ENCODE measurements at places on chromosomes 12 and 14.

GRCh38 chr12:26130728-26131127, 5.9 kb upstream of the BHLHE41 start:
- no peak for DNase-seq

DNA sequence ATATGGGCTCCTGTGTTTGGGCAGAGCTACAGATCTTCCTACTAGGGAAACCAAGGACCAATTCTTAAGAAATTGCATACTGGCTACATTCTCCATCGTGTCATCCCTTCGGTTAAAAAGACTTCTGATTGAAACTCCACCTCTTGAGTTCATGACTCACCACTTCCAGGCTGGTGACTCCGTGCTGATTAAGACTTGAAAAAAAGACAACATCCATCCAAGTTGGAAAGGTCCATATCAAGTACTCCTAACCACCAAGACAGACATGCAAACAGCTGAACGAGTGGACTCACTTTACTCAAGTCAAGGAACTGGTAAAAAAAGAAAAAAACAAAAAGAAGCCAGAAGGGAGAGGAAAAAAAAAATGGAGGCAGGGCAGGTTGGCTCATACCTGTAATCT, 63.4 kb downstream of the APOBEC1 start:
- no peak for DNase-seq

DNA sequence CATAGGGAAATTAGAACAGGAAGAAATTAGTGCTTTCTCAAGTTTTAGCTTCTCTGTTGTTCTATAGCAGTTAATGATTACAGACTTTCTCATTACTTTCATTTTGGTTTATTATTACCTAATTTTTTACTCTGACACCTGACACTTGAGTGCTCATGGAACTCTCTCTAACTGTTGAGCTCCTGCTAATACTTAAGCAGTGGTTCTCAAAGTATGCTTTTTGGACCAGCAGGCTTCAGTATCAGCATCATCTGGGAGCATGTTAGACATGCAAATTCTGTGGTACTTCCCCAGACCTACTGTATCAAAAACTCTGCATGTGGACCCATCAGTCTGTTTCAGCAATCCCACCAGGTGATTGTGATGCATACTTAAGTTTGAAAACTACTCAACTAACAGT, 235.3 kb downstream of the CCDC91 start:
- DNase-seq = no peak

GRCh38 chr12:77124767-77125166, 59.4 kb upstream of the E2F7 start:
- no peak for DNase-seq

DNA sequence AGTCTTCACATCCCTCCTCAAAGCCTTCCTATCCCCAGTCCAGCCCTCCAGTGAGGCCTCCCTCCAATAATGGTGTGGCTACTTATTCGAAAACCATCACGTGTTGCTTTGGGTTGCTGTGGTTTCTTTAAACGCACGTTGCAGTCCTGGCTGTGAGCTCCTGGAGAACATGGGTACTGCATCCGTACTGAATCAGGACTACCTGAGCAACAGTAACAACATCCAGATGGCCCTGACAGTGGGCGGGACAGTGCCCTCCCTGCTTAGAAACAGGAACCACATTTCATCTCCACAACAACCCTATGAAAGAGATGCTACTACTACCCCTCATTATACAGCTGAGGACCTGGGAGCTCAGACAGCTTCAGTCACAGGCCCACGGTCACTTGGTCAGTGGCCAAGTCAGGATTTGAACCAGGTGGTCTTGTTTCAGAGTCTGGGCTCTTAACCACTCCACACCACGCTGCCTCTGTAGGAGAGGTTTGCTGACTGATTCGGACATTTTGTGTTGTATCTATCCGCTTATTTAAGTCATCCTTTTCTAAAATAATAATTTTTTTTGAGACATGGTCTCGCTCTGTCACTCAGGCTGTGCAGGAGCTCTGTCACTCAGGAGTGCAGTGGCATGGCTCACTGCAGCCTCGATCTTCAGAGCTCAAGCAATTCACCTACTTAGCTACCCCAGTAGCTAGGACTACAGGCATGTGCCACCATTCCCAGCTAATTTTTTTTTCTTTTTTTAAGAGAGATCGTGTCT, 104.8 kb downstream of the DPF3 start:
- no peak for DNase-seq

DNA sequence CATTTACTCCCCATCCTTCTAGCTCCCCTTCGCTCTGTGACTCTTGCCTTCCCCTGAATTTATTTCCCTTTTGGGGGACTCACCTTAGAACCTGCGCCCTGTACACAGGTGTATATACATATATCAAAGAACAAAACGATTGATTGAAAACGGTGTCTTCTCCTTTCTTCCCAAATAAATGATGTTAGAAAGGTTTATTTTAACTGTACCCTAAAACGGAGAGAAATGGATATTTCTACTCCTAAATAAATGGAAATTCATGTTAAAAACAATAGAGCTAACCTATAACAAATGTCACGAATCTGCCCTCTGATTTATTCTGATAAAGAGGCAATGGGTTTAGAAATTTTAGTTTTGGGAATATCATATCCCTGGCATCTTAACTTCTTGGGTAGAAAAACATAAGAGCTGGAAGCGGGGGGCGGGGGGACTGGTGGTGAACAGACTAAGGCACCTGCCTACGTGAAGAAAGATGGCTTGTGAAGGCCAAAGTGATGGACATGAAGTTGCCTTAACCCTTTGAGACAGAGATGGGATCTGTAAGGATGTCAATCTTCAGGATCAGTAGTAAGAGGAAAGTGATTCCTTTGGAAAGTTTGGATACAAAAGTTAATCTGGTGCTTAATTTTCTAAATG, 8.8 kb upstream of the LHX5 start:
- no peak for DNase-seq

DNA sequence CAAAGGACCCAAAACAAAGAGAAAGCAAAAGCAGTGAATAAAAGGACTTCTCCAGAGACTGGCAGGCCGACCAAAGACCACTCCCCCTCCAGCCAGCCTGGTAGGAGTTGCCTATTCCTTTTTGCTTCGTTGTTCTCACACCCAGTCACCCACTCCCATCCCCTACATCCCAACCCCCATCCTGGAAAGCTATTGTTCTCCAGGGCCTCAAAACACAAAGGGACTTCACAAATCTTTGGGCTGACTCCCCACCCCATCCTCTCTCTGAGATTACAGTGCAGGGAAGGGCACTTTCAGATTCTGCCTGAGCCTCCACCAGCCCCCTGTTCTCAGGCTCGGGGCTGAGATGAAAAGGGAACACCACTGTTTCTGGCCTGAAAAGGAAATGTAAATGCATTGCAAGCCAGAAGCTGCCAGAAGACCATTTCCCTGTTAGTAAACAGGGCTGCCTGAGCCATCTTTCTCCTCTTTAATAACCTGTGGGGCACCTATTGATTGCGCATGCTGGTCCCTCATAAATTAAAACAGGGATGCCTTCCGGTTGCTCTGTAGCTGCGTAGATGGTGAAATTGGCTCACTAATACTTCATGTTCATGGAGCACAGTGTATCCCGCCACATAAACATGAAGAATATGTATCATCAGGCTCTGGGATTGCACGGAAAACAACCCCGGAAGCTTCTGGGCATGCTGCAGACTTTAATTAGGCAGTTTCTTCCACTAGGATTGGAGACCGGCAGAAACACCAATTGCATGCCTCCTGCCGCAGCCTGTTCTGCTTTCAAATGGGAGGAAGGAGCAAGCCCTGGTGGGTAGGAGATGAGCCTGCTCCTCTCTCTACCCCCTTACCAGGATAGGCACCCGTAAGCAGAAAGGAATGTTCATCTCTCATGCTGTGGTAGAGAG, 130.3 kb upstream of the FUT8 start:
- DNase-seq = no peak

DNA sequence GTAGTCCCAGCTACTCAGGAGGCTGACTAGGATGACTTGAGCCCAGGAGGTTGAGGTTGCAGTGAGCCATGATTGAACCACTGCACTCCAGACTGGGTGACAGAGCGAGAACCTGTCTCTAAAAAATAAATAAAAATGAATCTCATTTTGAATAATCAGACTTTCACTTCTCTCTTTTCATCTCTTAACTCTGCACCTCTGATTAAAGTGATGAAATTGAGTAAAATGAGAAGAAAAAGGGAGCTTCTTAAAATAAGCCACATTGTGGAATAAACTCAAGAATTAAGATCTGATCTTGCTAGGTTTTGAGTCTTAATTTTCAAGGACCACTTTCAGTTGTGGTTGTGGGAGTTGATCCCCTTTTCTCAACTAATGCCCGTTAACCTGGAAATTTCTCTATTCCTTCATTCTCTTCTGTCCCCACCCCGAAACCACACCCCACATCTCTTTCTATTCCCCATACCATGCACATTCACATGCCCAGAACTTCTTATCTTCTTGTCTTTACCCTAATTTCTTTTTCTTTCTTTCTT, 70.9 kb upstream of the ETV6 start:
- no peak for DNase-seq

- DNase-seq = no peak
These were observed 5.2 kb downstream of the KCNJ8 start for GRCh38 chr12:21769307-21769706.

DNA sequence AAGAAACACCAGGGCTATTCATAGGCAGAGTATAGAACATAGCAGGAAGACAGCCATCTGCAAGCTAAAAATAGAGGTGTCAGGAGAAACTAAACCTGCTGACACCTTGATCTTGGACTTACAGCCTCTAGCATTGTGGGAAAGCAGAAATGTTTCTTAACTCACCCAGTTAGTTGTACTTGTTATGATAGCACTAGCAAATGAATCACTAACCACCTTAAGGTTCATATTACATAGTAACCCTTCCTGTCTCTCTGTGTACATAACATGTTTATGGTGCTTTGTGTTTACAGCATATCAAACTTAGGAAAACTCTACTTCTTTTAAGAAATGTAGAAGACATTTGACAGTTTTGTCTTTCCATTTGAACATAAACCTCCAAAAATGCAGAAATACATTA, 1031.3 kb downstream of the FSCB start:
- DNase-seq = no peak

- no peak for DNase-seq
These were observed 66.4 kb upstream of the MAP1LC3B2 start for GRCh38 chr12:116492703-116493324.

DNA sequence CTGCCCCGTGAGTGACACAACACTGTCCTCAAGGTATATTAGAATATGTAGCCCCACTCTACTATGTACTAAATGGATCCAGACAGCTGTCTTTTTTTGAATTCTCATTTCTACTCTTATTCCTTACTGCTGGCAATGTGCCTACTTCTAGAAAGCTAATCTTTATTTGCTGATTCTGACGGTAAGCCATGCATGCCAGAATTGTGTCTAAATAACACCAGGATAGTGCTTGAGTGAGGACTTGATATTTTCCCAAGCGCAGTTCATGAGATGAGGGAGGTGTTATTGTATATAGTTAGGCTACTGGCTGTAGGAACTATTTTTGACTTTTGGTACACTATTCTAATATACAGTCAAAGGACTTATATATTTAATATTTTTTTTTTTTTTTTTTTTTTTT, 316.2 kb upstream of the NAV3 start:
- DNase-seq = no peak

DNA sequence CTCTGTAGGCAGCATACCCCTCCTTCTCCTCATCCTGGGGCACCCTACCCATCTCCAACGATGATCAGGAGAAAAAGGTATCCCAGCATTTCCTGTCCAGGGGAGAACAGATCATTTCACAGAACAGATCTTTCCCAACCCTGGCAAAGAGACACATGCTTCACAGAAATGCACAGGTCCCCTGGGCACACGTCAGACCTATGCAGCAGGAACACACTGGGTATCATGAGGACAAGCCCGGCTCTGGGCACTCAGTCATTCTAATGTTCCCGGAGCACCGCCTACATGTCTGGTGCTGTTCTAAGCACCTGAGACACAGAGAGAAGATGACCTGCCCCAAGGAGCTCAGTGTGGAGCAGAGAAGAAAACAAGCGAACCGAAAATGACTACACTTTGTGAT, 56.2 kb downstream of the ACTN1 start:
- no peak for DNase-seq

DNA sequence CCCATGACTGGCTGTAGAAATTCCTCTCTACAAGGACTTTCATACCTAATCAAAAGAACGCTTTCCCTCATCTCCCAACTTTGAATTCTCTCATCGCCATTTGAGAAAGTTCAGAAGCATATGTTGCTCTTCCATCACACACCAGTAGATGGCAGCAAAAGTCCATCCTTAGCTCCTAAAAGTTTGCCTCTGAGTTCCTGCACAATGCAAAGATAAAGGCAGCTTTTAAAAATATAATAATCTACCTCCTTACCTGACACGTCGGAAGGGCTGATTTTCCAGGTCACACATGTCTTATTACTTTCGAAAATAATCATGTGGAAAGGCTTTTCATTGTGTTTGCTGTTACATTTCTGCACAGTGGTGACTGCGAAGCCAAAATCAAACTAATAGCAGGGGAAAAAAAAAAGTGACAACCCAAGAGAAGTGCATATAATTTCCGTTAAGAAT, 456.7 kb upstream of the SEL1L start:
- DNase-seq = peak; percentile 14

GRCh38 chr14:76844223-76844622, 18.0 kb downstream of the LRRC74A start:
- DNase-seq = peak; percentile 38

GRCh38 chr12:131314524-131315090, 360.9 kb downstream of the ADGRD1 start:
- DNase-seq = no peak

GRCh38 chr12:27852117-27852516, 72.1 kb upstream of the MANSC4 start:
- no peak for DNase-seq

GRCh38 chr14:66490143-66491111, 4.3 kb downstream of the CCDC196 start:
- no peak for DNase-seq

DNA sequence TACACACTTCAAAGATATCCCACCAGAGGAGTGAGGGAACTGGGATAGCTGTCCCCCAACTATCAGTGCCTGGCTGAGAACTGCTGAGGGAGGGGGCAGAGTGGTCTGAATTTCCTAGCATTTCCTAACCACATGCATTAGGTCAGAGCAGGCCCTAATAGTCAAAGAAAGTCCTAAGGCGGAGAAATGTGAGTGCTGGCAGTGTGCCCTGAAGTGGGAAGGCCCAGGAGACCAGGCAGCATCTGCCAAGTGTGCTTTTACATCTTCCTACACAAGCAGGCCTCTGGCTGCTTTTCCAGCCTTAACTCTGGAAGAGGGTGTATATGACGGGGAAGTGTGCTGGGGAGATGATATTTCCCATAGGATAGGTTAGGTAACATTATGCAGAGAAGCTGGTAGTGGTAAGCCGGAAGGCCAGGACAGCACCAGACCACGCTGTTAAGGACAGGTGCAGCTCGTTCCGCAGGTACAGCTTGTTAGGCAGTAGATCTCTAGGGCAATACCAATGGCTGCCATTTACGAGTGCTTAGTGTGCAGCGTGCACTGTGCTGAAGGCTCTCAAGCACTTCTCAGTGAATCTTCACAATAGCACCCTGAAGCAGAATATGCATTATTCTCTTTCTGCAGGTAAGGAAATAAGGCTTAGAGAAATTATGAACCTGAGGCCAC, 9.1 kb upstream of the CCDC198 start:
- no peak for DNase-seq

Data from activated CD4-positive, alpha-beta T cell treated with anti-CD3 and anti-CD28 coated beads for 24 hours (primary cell).